HFFc6 (cell line): ENCODE measurements at places on chromosomes 2 and 18. TPM values are rescaled to one million over a fixed set of nuclear protein-coding genes. Genes with fewer than 3 reads are reported as not detected.

The NEU4 gene
- total RNA-seq, result not detected in 2 replicates

The GKN2 gene
- total RNA-seq, result not detected in 3 replicates

The SERPINB11 gene
- total RNA-seq, result not detected in 3 replicates

The NT5DC4 gene
- not detected in 3 replicates for total RNA-seq

The SCG2 gene
- 0.26 to 0.97 TPM (median 0.83 TPM) in 3 replicates for total RNA-seq

The ASB18 gene
- total RNA-seq, result not detected in 3 replicates

The SOWAHC gene
- total RNA-seq, result 10.2 to 12.3 TPM (median 11.3 TPM) in 3 replicates

The TSHZ1 gene
- 18.2 to 23.4 TPM (median 21.9 TPM) in 3 replicates for total RNA-seq

The TSGA10 gene
- total RNA-seq, result 0.83 to 2.1 TPM (median 0.99 TPM) in 3 replicates

The SIX2 gene
- not detected in 3 replicates for total RNA-seq

The KIAA2012 gene
- 0.21 and 0.31 TPM in 2 replicates for total RNA-seq
